ENCODE measurements at places on chromosomes 6 and 20.
A peak's percentile ranks its signal among the peaks of the same experiment; 100 is the strongest.

GRCh38 chr20:44415833-44416715 lies 59.6 kb upstream of the TTPAL start:
- DNase-seq: no peak

DNA sequence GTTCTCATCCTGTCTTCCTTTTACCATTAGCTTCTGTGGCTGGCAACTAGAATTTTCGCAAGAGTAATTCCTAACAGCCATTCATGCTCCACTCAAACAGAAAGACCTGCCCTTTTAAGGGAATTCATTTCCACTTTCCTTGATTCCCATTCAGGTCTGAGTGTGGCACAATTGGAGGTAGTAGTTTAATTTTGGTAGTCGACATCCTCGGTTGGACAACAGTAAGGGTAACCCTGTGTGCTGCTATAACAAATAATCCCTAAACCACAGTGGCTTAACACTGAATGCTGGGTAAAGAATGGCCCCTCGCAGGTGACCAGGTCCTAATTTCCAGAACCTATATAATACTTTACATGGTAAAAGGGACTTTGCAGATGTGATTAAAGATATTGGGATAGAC lies 142.9 kb downstream of the BMP7 start:
- no peak for DNase-seq

GRCh38 chr20:49865559-49865958 lies 49.8 kb downstream of the SPATA2 start:
- no peak for DNase-seq

- DNase-seq: no peak
Observed at GRCh38 chr6:161439093-161439492, 165.2 kb upstream of the AGPAT4 start.

DNA sequence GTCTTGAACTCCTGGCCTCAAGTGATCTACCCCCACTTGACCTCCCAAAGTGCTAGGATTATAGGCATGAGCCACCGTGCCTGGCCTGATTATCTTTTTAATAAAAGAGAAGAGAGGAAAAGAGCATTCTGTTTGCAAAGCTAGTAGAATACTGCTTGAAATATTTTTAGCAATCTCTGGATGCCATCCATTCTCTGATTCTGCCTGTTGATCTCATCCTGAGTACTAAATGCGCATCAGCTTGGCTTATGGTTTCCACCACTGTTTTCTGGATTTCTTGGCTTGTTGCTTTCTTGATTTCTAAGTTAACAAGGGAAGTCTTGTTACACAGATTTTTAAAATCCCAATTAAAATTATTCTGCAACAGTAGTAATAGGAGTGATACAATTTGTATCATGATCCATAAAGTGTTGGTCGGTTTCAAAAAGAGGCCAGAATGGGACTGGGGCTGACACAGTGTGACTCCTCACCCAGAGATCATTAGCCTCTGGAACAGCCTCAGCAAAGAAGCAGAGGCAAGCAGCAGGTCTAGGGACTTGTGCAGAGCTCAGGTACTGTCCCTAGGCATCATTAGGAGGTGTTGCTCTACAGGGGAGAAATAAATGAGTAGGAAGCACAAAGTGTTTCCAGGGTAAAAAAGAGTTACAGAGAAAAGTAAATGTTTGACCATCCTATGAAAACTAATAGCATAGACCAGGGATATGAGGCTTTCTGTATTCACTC lies 17.8 kb upstream of the SLC16A10 start:
- no peak for DNase-seq

DNA sequence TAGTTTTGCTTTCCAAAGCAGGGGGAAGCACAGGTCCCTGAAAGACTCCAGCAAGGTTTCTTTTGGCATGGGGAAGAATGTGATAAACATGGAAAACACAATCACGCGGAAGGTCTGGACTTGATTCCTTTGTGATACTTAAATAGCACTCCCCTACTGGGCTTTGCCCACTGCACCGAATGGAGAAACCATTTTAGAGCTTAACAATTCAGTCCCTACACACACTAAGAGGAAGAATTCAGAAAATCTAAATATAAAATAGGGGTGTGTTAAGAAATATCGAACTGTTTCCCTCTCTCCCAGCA lies 71.4 kb upstream of the NHSL1 start:
- DNase-seq: no peak

DNA sequence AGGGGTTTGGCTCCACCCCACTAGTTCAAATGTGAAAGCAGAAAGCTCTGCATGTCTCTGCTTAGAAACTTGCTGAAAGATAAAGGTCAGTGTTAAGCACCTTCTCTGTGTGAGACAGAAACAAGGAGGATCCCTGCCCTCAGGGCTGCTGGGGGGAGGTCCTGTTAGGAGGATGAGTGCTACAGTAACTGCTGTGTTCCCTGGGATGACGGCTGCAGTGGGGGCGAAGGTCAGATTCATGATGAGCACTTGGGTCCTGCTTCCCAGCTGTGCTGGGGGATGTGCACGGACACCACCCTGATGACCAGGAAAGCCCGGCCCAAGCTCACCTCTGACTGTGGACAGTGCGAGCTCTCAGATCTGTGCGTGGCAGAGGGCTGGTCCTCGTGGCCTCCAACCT lies 252.6 kb downstream of the DLL1 start:
- DNase-seq: no peak

DNA sequence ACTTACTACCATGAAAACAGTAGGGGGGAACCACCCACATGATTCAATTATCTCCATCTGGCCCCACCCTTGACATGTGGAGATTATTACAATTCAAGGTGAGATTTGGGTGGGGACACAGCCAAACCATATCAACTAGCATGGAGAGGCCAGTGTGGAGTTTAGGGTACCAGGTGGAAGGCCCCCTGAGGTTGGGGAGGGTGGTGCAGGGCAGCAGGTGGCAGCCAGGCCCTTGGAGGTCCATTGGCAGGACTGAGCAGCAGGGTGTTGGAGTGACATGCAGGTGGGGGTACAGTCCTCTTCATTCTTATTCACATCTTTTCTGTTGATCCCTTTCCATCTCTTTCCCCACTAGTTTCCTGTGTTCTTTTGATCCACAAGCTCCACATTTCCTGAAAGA lies 42.9 kb downstream of the PHACTR3 start:
- no peak for DNase-seq

DNA sequence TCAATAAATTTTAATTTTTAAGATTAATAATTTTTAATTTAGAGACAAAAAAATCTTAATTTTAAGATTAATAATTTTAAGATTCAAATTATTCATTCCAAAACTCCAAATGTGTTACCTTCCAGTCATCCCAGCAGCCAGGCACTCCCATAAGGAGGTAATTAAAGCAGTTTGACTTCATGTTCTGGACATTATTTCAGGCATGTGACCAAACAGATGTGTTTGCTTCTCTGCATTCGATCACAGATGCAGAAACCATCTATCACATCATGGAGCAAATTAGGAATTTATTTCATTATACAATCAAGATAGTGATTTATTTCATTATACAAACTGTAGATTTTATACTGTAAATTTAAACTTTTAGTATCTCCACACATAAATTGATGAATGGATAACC lies 150.3 kb downstream of the AKAP7 start:
- DNase-seq: no peak

DNA sequence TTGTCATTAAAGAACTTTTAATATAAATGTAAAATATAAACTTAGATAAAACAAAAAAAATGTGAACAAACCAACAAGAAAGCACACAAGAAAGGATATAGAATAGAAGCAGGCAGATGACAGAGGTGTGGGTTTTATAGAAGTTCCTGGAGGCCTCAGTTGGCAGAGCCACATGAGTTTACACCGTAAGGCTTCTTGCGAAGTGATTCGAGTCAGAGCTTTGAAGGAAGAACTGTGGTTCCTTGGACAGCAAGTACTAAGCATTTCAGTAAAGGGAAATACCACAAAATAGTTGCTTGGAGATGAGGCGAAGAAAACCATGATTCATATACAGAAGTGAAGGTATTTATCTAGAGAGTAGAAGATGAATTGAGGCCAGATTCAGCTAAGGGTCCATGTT lies 207.9 kb upstream of the EYA4 start:
- DNase-seq: no peak

- no peak for DNase-seq
Observed at GRCh38 chr6:6793388-6794250, 205.1 kb downstream of the LY86 start.

- no peak for DNase-seq
Observed at GRCh38 chr20:2350606-2351005, 30.1 kb upstream of the TGM6 start.

- no peak for DNase-seq
Observed at GRCh38 chr6:7195339-7196018, 87.7 kb downstream of the RREB1 start.

DNA sequence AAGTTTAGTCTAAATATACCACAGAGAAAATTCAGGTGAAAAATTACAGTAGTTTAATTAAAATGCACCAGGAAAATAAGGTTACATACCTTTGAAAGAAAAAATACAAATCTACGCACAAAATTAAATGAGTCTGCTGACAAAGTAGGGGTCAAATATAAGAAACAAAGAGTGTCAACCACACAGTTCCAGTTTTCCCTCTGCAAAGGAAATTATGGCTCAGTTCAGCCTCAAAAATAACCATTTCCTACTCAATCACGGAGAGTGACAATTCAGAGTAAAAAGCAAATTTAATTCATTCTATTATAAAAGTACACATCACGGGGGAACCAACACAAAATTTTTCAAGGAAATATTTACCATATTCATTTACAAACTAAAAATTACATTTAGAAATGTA lies 124.8 kb downstream of the PTPRK start:
- DNase-seq: no peak

GRCh38 chr6:72425003-72425681 lies 196.7 kb upstream of the KCNQ5 start:
- no peak for DNase-seq

DNA sequence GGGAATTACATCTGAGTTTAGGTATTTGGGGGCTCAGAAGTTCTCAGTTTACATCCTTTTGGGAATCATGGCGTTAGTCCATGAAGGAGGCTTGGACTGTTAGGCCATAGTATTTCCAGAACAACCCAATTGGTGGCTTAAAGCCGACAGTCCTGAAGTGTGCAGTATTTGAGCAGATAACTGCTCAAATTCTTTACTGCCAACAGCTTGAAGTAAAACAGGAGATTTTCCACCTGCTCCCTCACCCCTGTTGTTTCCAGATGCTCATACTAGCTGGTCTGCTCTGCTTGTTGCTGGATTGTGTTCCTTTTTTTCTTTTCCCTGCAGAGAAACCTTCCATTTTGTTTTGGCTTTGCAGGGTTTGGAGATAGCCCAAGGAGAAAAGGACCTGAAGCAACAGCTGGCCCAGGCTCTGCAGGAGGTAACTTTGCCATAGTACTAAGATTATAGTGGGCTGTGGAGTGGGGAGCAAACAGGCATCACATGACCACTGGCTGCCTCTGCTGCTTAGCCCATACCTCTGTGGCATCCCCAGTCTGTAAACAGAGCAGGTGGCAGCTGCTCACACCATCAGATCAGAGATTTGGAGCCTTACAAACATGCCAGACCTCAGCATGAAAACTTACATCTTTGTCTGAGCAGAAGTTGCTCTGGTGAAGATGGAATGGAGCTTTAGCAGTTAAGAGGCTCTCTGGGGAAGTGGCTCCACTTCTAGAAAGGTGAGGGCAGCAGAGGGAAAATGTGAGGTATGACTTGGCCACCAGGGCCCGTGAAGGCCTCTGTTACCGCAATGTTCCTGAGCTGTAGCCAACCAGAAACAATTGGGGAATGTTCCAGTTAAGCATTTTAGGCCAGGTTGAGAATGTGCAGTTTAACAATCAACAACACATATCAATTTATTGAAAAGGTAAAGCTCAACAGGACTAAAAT lies 17.6 kb downstream of the RNF8 start:
- DNase-seq: no peak

GRCh38 chr6:14804785-14805210 lies 441.1 kb upstream of the JARID2 start:
- no peak for DNase-seq

GRCh38 chr6:44043479-44044153 lies 83.6 kb downstream of the MRPL14 start:
- no peak for DNase-seq

- DNase-seq: peak; percentile 74
Observed at GRCh38 chr6:402901-403658, 11.5 kb downstream of the IRF4 start.

- DNase-seq: no peak
Observed at GRCh38 chr6:8383584-8383983, 51.8 kb downstream of the SLC35B3 start.

DNA sequence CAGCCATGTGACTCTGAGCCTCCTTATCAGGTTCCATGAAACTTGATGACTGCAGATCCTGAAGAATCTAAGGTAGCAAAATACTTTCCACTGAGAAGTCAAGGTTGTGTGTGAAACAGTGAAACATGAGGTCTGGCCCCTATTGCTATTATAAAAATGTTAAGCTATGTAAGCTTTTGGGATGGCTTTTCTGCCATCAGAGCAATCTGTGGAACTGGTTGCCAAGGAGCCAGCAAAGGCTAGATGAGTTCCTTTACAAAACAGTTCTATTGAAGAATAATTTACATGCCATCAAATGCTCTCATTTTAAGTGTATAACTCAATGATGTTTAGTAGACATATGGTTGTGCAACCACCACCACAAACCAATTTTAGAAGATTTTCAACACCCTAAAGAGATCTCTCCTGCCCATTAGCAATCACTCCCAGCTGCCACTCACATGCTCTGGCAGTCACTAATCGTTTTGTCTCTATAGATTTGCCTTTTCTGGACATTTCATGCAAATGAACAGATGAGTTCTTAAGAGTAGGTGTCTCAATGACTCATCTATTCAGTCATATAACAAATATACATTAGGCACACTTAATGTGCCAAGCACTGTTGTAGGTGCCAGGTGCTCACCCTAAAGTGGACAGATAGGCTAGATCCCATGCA lies 19.9 kb upstream of the MEP1A start:
- no peak for DNase-seq

DNA sequence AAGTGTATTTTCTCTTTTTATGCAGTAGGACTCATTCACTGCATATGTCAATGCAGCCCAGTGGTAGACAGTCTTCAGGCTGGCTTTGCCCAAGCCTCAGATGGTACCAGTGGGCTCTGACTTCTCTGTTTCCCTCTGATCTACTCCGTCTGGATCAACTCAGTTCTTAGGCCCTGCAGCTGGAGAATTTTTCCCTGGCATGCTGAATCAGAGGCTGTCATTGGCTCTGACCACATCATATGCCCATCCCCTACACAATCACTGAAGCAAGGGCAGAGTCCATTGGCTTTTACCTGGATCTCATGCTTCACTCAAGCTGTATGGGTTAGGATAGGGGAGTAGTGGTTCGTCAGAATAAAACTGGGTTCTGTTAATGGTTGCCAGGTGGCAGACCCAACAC lies 57.8 kb downstream of the KIZ start:
- DNase-seq: no peak

DNA sequence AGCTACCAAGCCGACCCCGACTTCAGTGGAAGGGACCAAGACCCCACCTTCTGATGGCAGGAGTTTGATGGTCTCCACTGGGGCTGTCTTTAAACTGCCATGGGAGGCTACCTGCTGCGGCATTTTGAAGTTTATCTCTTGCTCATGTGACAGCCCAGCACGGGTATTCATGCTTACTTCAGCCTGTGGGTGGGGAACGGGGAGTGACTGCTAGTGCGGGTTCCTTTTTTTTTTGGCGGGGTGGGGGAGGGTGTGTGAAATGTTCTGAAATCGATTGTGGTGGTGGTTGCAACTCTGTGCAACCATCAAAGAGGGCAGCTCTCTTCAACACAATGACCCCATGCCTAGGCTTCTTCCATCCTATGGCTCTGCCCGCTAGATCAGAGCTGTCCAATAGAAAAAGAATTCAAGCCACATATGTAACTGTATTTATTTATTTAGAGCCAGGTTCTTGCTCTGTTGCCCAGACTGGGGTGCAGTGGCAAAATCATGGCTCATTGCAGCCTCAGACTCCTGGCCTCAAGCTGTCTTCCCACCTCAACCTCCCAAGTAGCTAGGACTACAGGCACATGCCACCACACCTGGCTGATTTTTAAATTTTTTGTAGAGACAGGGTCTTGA lies 53.7 kb downstream of the PPP1R16B start:
- DNase-seq: no peak

- no peak for DNase-seq
Observed at GRCh38 chr6:19210849-19211590, 626.1 kb upstream of the ID4 start.
